Progenitor cell of endocrine pancreas (in vitro differentiated cells): ENCODE measurements at places on chromosomes 7 and 10. TPM values are rescaled to one million over a fixed set of nuclear protein-coding genes. Genes with fewer than 3 reads are reported as not detected.

GRCh38 chr7:124893140-124893827, 36.3 kb downstream of the POT1 start:
- H3K36me3 ChIP-seq: peaks cover 14% of the 10 kb centered on the region
- H3K4me3 ChIP-seq: no peak overlapping the region
- H3K27ac ChIP-seq: no peak overlapping the region

DNA sequence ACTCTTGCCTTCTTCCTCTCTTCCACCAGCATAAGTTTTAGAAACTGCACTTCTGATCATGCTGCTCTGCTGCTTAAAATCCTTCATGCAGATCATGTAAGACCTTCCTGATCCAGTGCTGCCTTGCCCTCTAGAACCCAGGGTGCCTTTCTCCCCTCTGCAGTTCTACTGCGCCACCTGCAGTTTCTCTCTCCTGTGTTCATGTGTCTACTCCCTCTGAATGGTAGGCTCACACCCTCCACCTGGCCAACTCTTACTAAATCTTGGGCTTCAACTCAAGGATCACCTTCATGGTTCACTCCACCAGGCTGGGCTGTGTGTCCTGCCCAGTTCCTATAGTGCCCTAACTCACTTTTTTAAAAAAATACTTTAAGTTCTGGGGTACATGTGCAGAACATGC, 174.6 kb upstream of the ITGB1 start:
- no peaks in the 10 kb centered on the region for H3K27me3 ChIP-seq
- DNase-seq: no peak
- no peak overlapping the region for H3K27ac ChIP-seq
- no peaks in the 10 kb centered on the region for H3K36me3 ChIP-seq

DNA sequence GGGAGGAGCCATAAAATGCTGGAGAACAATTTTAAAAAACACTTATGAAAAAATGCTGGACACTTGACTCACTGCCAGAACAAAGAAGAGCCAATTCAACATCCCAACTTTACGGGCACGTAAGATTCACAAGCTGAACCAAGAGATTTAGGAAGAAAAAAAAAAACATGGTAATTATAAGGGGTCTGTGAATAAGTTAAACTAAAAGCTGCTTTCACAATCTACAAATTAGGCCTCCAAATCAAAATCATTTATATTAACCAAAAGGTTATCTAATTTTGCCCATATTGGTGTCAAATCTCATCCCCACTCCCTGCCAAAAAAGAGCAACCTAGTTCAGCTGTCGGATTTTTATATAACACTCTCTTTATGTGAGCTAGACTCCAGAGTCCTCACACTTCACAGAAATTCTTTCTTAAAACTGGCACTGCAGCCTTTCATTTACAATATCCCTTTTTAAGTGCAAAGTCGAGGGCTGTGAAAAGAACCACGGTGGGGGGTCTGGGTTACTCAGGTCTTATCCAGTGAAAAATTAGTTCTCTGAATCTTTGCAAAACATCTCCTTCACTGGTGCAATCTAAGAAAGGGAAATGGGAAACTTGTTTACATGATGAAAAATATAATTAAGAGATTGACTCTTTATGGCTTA, 30.4 kb upstream of the DGKI start:
- H3K27ac ChIP-seq: no peak overlapping the region
- no peaks in the 10 kb centered on the region for H3K4me1 ChIP-seq
- H3K4me3 ChIP-seq: no peak overlapping the region
- DNase-seq: no peak
- H3K36me3 ChIP-seq: peaks cover 38% of the 10 kb centered on the region

GRCh38 chr10:92787557-92788152, 60.7 kb upstream of the EXOC6 start:
- H3K4me3 ChIP-seq: no peak overlapping the region
- H3K4me1 ChIP-seq: peaks cover 4% of the 10 kb centered on the region
- peaks cover 38% of the 10 kb centered on the region for H3K27me3 ChIP-seq
- no peaks in the 10 kb centered on the region for H3K36me3 ChIP-seq

- DNase-seq: no peak
- H3K27me3 ChIP-seq: no peaks in the 10 kb centered on the region
- no peak overlapping the region for H3K4me3 ChIP-seq
- peaks cover 15% of the 10 kb centered on the region for H3K4me1 ChIP-seq
Measured at GRCh38 chr7:41185851-41186250, 517.0 kb downstream of the INHBA start.

UROS gene
- 45.0 and 47.8 TPM in 2 replicates for total RNA-seq
